ENCODE measurements at places on chromosomes 3 and 15.

DNA sequence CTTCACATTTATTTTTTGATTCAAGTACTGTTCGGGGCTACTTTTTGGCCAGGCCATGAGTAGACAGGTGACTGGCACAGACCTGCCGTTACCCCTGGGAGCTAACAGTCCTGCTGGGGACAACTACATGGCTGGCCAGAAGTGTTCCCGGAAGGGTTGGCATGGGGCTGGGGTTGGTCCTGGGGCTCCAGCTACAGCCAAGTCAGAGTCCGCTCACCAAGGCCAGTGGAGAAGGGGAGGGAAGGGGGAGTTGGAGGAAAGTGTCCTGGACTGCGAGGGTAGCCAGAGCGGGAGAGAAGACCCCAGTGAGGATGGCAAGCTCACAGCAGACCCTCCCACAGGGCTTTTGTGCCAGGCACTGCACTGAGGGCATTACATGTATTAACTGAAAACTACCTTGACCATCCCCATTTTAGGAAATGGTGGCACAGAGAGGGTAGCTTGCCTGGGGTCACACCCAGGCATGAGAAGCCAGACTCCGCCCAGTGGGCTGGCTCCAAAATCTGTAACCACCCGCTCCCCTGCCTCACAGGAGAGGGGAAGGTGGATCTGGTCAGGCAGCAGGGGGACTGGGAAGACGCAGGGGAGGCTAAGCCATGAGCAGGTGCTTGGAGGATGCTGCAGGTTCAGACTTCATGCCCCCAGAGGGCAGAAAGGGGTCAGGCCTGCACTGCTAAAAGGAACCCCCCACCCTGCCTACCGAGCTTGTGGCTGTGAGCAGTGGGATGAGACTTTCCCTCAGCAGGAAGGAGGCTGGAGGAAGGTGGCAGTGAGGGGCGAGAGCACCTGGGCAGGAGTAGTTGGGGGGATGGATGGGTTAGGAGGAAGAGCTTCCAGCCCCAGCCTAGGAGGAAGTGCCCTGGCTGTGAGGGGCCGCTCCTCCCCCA, 38.3 kb upstream of the ESYT3 start:
- DNase-seq = no peak

GRCh38 chr15:28901587-28901980, 15.8 kb downstream of the APBA2 start:
- no peak for DNase-seq

- peak; percentile 25 for DNase-seq
Measured at GRCh38 chr15:71411538-71412482, 296.5 kb downstream of the THSD4 start.

- DNase-seq = peak; percentile 63
Measured at GRCh38 chr15:100873029-100873677, 6.5 kb upstream of the ALDH1A3 start.

DNA sequence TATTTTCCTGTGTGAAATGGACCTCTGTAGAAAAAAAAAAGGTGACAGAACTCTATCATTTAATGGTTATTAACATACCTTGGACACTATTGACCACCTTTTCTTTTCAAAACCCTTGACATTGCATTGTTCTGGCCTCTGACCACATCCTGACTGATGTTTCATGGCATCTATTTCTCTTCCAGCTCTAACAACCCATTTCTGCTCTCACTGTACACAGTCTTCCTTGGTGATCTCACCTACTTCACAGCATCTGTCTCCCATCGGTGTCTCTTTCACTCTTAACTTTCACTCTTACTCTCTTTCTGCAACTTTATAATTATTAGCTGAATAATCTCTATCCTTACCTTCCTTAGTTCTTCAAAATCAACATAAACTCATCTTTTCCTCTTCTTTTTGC, 217.4 kb upstream of the CD96 start:
- DNase-seq = no peak

GRCh38 chr3:74693251-74693650, 78.8 kb upstream of the CNTN3 start:
- DNase-seq = no peak

GRCh38 chr3:10558736-10559135, 53.4 kb upstream of the ATP2B2 start:
- no peak for DNase-seq

- DNase-seq = no peak
Measured at GRCh38 chr15:60933900-60934885, 294.9 kb downstream of the RORA start.

DNA sequence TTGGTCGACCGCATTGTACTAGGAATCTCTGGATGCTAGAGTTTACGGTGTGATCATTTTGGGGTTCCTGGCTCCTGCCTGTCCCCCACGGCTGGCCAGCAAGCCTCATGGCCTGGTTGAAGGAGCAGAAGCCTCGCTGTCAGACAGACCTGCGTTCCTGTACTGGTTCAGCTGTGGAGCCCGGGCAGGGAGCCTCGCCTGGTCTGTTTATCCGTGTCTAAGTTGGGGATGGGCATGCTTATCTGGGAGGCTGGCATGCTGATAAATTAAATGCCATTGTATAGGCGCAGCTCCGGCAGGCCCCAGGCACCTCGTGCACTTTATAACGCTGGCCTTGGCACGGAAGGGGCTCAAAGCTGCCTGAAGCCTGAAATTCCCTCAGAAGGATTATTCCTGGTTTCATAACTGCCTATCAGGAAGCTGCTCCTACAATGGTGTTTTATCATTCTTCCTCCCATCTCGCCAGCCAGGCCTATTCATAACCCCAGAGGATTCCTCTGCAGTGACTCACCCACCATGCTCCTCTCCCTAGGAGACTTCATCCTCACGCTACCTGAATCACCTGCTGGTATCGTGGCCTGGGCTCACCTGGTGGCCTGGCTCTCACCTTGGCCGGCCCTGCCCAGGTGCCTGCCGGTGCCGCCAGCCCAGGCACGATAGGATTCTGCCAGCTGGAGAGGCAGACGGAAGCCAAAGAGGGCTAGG, 110.9 kb downstream of the ASB7 start:
- no peak for DNase-seq

DNA sequence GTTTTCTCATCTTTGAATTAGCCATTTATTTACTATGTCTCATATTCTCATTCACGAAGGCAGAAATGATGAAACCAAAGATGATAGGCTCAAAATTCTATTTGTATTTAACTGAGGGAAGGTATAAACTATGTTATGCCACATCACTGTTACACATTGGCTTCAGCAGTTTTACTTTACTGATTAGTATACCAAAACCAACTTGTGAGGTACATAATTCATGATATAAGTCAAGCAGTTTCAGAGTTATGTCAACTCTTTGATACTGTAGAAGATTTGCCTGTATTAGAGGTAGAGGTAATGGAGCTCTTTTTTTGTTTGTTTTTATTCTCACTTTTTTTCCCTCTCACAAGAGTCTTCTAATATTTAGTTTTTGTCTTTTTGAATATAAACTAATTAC, 22.9 kb downstream of the CHMP2B start:
- DNase-seq = no peak

- DNase-seq = no peak
Measured at GRCh38 chr15:29046977-29047376, 161.2 kb downstream of the APBA2 start.

DNA sequence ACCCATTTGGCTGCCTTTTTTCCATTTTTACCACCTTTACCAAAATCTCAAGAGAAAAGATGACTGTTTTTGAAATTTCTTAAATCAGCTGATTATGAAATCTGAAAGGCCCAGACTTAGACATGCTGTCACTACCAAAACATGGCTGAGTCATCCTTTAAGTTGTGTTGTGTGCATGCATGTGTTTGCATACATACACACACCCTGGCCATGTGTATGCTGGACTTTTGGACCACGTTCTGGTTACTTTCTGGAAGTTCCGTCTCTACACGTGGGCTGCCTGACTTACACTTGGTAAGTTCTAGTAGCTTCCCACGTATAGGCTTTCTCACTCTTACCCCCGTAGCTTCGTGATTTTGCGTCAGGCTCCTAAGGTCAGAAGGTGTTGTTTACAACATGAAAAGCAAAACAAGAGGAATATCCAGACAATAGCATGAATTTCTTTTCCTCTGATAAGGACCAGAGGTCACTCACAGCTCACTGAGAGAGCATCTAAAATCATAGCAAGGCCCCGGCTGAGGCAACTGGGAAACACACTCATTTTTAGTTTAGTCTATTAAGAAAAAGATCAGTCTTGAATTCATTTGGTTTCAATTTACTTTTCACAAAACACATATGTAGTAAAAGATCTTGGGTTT, 62.4 kb downstream of the COL8A1 start:
- no peak for DNase-seq

All from urinary bladder (tissue), 4 donors.